ENCODE measurements at places on chromosomes 3 and 15. TPM values are rescaled to one million over a fixed set of nuclear protein-coding genes. Genes with fewer than 3 reads are reported as not detected.

The TEX55 gene
- not detected for total RNA-seq

DNA sequence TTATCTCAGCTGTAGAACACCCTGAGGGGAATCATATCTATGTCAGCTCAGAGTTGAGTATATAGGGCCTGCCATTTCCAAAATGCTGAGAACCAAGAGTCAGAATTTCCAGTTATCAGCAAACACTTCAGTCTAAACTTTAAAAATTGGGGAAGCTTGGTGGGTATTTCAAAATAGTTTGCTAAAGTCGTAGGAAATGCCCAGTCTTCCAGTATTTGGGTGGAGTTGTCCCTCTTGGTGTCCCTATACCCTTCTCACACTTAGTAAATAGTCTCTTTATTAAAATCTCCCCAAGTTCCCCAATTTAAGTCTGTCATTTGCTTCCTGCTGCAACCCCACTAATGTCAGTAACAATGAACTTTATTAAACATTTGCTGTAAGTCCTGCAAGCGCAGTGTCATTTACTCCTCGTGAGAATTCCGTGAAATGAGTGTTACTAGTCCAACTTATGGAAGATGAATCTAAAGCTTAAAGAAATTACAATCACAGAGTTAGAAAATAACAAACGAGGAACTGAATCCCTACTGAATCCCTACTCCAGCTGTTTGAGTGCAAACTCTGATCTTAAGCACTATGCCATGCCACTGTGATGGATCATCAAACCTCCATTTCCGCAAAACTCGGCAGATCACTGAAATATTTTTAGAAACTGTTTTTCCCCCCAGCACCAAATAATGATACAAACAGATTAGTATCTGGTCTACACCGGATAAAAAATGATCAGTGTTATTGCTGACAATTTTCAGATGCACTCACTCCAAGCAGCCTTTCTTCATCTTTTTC is 341.7 kb upstream of the PROK2 start:
- H3K4me3 ChIP-seq: no peak overlapping the region
- no peaks in the 10 kb centered on the region for H3K27me3 ChIP-seq
- H3K36me3 ChIP-seq: no peaks in the 10 kb centered on the region
- H3K27ac ChIP-seq: no peak overlapping the region

The ISL2 gene
- total RNA-seq: not detected

DNA sequence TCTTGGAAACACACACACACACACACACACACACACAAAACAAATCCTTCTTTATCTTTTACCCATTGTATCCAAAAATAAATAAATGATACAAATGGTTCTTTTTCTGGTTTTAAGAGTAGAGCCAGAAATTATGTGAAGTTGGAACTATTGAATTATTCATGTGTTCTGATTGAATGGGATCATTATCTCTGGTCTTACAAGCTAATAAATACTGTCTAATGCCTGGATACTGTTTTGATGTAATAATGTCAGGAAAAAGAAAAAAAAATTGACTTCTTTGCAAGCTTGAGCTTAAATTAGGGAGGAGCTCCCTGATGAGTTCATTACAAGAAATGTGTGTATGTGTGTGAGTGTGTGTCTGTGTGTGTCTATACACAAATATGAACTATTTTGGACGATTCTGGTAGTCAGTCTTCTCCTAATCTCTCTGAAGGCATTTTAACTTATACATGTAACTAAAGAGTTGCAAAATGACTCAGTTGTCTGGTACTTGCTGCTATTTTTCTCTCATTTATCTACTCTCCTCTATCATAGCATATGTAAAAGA is 507.2 kb upstream of the AGTR1 start:
- no peaks in the 10 kb centered on the region for H3K36me3 ChIP-seq
- H3K27me3 ChIP-seq: no peaks in the 10 kb centered on the region
- no peaks in the 10 kb centered on the region for H3K4me1 ChIP-seq
- H3K4me3 ChIP-seq: no peak overlapping the region
- H3K27ac ChIP-seq: no peak overlapping the region

- H3K4me1 ChIP-seq: no peaks in the 10 kb centered on the region
- no peak overlapping the region for H3K27ac ChIP-seq
- H3K36me3 ChIP-seq: no peaks in the 10 kb centered on the region
- no peak for DNase-seq
- H3K27me3 ChIP-seq: no peaks in the 10 kb centered on the region
These were observed 34.1 kb upstream of the ATG7 start for GRCh38 chr3:11238060-11238459.

DNA sequence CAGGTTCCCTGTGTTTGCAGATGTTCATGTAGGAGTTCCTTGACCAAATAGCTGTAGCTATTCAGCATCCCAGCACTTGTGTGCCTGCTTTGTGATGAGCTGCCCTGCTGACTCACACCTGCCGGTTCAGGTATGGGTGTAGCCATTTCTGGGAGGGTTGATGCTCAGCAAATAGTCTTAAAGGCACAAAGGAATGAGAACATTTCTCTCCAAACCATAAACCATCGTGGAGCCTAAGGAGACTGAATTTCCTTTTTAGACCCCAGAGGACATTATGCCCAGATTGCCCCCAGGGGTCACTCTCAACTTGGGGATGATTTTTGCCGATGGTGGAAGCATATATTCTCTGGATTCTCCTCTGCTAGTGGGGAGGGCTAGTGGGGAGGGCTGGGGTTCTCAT is 80.6 kb downstream of the ADAMTSL3 start:
- H3K36me3 ChIP-seq: no peaks in the 10 kb centered on the region
- DNase-seq: peak; percentile 18
- H3K4me1 ChIP-seq: no peaks in the 10 kb centered on the region
- H3K27me3 ChIP-seq: no peaks in the 10 kb centered on the region

DNA sequence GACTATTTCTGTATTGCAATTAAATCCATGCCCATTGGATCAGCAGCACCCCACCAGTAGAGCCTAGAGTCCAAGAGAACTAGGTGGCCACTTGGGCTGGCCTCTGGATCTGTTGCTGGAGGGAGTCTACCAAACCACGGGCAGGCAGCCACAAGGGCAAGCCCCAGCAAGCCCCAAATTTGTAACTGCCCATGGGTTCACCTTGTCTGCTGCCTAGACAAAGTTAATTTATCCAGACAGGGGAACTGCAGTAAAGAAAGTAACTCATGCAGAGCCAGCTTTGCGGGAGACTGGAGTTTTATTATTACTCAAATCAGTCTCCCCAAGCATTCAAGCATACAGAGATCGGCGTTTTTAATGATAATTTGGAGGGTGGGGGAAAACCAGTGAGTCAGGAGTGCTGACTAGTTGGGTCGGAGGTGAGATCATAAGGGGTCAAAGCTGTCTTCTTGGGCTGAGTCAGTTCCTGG is 74.0 kb upstream of the TERB2 start:
- no peak overlapping the region for H3K27ac ChIP-seq
- no peak for DNase-seq
- no peaks in the 10 kb centered on the region for H3K4me1 ChIP-seq
- H3K36me3 ChIP-seq: no peaks in the 10 kb centered on the region
- no peak overlapping the region for H3K4me3 ChIP-seq
- H3K27me3 ChIP-seq: no peaks in the 10 kb centered on the region

- no peaks in the 10 kb centered on the region for H3K27me3 ChIP-seq
- H3K4me3 ChIP-seq: no peak overlapping the region
These were observed 53.8 kb upstream of the PLAAT1 start for GRCh38 chr3:193187070-193187722.

GRCh38 chr3:176074096-176074495 is 1123.2 kb downstream of the TBL1XR1 start:
- DNase-seq: no peak
- no peaks in the 10 kb centered on the region for H3K27me3 ChIP-seq
- H3K27ac ChIP-seq: no peak overlapping the region
- no peaks in the 10 kb centered on the region for H3K36me3 ChIP-seq

The DPPA4 gene
- not detected for total RNA-seq

GRCh38 chr3:88704338-88704737 is 403.1 kb upstream of the EPHA3 start:
- H3K36me3 ChIP-seq: no peaks in the 10 kb centered on the region
- H3K4me1 ChIP-seq: no peaks in the 10 kb centered on the region
- H3K27ac ChIP-seq: no peak overlapping the region
- no peaks in the 10 kb centered on the region for H3K27me3 ChIP-seq
- no peak overlapping the region for H3K4me3 ChIP-seq
- DNase-seq: no peak

- H3K27me3 ChIP-seq: no peaks in the 10 kb centered on the region
- H3K4me3 ChIP-seq: no peak overlapping the region
- no peak for DNase-seq
- no peak overlapping the region for H3K27ac ChIP-seq
These were observed 8.7 kb downstream of the FEM1B start for GRCh38 chr15:68286256-68286655.

The SNURF gene
- total RNA-seq: 25.0 TPM

GRCh38 chr3:159879598-159879997 is 109.0 kb upstream of the IL12A start:
- DNase-seq: no peak
- no peak overlapping the region for H3K27ac ChIP-seq
- H3K27me3 ChIP-seq: no peaks in the 10 kb centered on the region
- H3K4me3 ChIP-seq: no peak overlapping the region
- no peaks in the 10 kb centered on the region for H3K36me3 ChIP-seq

- no peaks in the 10 kb centered on the region for H3K27me3 ChIP-seq
- H3K27ac ChIP-seq: no peak overlapping the region
- no peak overlapping the region for H3K4me3 ChIP-seq
- H3K36me3 ChIP-seq: no peaks in the 10 kb centered on the region
- no peaks in the 10 kb centered on the region for H3K4me1 ChIP-seq
These were observed 84.4 kb upstream of the KCNMB2 start for GRCh38 chr3:178451799-178452198.

The MAP2K5 gene
- 19.3 TPM for total RNA-seq

- H3K4me3 ChIP-seq: peak overlapping the region; percentile 77
- H3K27me3 ChIP-seq: no peaks in the 10 kb centered on the region
- no peaks in the 10 kb centered on the region for H3K36me3 ChIP-seq
- H3K27ac ChIP-seq: peak overlapping the region; percentile 66
- peaks cover 13% of the 10 kb centered on the region for H3K4me1 ChIP-seq
These were observed 604 bp downstream of the KCTD6 start for GRCh38 chr3:58492494-58492905.

- H3K27ac ChIP-seq: no peak overlapping the region
- no peaks in the 10 kb centered on the region for H3K36me3 ChIP-seq
- no peak for DNase-seq
- peaks cover 1% of the 10 kb centered on the region for H3K4me1 ChIP-seq
- no peaks in the 10 kb centered on the region for H3K27me3 ChIP-seq
These were observed 20.1 kb downstream of the CHRM5 start for GRCh38 chr15:33988384-33988783.

The GOLGA8G gene
- not detected for total RNA-seq

- no peak overlapping the region for H3K27ac ChIP-seq
- no peaks in the 10 kb centered on the region for H3K36me3 ChIP-seq
- peaks cover 19% of the 10 kb centered on the region for H3K4me1 ChIP-seq
These were observed 100.8 kb downstream of the CPN2 start for GRCh38 chr3:194250098-194251002.

- H3K4me3 ChIP-seq: peak overlapping the region; percentile 98
- H3K27me3 ChIP-seq: no peaks in the 10 kb centered on the region
- no peak for DNase-seq
- peak overlapping the region; percentile 84 for H3K27ac ChIP-seq
These were observed 22.7 kb downstream of the DHX30 start for GRCh38 chr3:47825590-47825989.

DNA sequence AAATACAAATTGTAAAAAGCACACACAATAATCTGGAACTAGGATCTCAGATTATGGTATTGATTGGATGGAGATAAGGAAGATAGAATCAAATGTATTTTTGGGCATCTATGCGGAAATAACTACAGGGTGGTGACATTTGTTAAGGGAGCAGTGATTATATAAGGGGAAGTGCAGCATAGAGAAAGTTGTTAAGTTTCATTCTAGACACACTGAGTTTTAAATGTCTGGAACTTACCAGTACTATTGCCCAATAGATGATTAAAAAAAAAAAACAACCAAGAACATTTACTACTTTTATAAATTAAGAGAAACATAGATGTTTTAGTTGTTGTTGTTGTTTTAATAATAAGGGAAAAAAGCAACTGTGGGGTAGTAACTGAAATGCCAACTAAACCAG is 32.1 kb upstream of the C3orf38 start:
- H3K36me3 ChIP-seq: no peaks in the 10 kb centered on the region
- H3K27me3 ChIP-seq: no peaks in the 10 kb centered on the region
- DNase-seq: no peak
- no peaks in the 10 kb centered on the region for H3K4me1 ChIP-seq

The STRIT1 gene
- not detected for total RNA-seq

The DLEC1 gene
- total RNA-seq: 4.2 TPM

- H3K36me3 ChIP-seq: no peaks in the 10 kb centered on the region
- H3K27me3 ChIP-seq: no peaks in the 10 kb centered on the region
- H3K4me1 ChIP-seq: peaks cover 3% of the 10 kb centered on the region
- no peak for DNase-seq
These were observed 1.3 kb upstream of the HACD2 start for GRCh38 chr3:123586131-123586530.

The LSMEM2 gene
- 1.1 TPM for total RNA-seq

GRCh38 chr3:69499899-69500421 is 114.1 kb upstream of the FRMD4B start:
- no peaks in the 10 kb centered on the region for H3K36me3 ChIP-seq
- H3K27ac ChIP-seq: no peak overlapping the region
- H3K4me3 ChIP-seq: no peak overlapping the region

DNA sequence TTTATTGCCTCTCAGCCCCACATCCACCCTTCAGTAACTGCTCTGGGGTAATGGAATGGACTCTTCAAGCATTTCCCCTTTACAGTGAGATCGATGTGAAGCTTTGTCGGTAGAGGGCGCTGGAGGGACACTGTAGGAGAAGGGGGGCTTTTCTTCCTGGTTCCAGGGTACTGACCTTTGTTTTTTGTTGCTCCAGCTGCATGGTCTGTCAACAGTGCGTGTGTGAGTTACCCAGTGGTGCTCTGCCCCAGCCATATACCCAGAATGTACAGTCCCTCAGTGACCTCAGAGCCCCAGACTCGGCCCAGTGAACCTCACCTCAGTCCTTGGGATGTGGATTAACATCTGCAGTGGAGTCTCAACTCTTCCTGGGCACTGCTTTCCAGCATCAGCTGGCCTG is 180.3 kb upstream of the TSC22D2 start:
- no peaks in the 10 kb centered on the region for H3K36me3 ChIP-seq
- H3K4me1 ChIP-seq: no peaks in the 10 kb centered on the region
- H3K27ac ChIP-seq: no peak overlapping the region
- no peak for DNase-seq
- no peaks in the 10 kb centered on the region for H3K27me3 ChIP-seq
- H3K4me3 ChIP-seq: no peak overlapping the region

The LRTM1 gene
- not detected for total RNA-seq
